ENCODE measurements at places on chromosomes 16 and 17. TPM values are rescaled to one million over a fixed set of nuclear protein-coding genes. Genes with fewer than 3 reads are reported as not detected.
A peak's percentile ranks its signal among the peaks of the same experiment; 100 is the strongest.

GRCh38 chr16:11264155-11264832 is 4.8 kb downstream of the TNP2 start:
- ATAC-seq, result no peak

- no peak for ATAC-seq
Measured at GRCh38 chr17:40311575-40311974, 2.6 kb downstream of the RARA start.

DNA sequence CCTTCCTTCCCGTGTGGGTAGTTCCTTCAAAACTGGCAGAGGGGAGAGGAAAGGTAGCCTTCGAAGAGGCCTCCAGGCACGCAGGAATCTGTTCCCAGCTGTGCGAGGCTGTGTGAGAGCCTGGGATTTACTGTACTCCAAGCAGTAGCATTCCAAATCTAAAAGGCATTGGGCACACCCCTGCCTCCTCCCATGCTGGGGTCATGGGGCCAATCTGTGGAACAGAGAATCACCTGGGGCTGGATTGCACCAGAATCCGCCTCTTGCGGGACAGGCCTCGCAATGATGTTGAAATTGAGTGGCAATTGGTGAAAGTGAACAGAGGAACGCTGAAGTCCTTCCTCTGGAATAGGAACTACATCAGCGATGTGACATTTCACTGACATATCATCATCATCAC is 72.5 kb upstream of the IRX3 start:
- no peak for ATAC-seq

GRCh38 chr17:8151641-8152111 is 528 bp downstream of the PER1 start:
- peak; percentile 8 for ATAC-seq

GRCh38 chr16:35414139-35414538 is 1954.7 kb downstream of the TP53TG3F start:
- ATAC-seq, result no peak

DNA sequence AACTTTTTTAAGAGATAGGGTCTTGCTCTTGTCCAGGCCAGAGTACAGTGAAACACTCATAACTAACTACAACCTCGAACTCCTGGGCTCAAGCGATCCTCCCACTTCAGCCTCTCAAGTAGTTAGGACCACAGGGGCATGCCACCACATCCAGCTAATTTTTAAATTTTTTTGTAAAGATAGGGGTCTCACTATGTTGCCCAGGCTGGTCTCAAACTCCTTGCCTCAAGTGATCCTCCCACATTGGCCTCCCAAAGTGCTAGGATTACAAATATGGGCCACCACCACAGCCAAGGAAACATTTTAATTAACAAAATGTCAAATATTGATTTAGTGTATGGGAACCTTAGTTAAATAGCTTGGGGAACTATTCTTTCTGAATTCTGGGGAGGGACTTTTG is 2.8 kb upstream of the DYNC1LI2 start:
- no peak for ATAC-seq

- no peak for ATAC-seq
Measured at GRCh38 chr17:50256826-50257618, 17.2 kb upstream of the TMEM92 start.

GRCh38 chr16:89378947-89379771 is 111.2 kb downstream of the ANKRD11 start:
- peak; percentile 67 for ATAC-seq

GRCh38 chr16:7315813-7316212 is 16.8 kb upstream of the RBFOX1 start:
- no peak for ATAC-seq

GRCh38 chr17:15271741-15272140 is 6.6 kb upstream of the PMP22 start:
- peak; percentile 21 for ATAC-seq

- ATAC-seq, result no peak
Measured at GRCh38 chr17:46273541-46274236, 21.2 kb upstream of the LRRC37A start.

DNA sequence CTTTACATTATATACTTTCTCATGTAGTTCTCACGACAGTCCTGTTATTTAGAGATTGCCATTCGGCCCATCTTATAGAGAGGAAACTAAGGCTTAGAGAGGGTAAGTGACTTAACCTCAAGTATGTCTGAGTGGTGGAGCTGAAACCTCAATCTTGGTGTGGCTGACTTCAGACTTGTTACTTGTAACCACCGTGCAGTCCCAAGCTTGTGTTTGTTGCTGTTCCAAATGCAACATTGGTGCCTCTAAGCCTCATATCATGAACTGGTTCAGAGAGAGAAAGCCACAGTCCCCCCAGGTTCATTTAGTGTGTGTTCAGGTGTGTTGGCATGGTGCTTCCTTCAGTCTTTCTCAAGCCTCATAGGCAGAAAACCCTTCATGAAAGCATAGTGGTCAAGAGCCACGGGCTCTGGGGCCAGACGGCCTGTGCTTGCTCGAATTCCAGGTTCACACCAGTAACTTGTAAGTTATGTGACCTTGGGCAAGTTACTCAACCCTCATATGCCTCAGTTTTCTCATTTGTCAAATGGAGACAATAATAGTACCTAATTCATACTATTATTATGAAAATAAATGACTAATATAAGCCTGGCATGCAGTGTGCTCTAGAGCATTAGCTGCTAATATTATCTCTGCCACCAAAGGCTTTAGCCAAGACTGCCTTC is 39.9 kb downstream of the CDH1 start:
- no peak for ATAC-seq

GRCh38 chr17:80833952-80834892 is 157.4 kb upstream of the CHMP6 start:
- ATAC-seq, result peak; percentile 21

DNA sequence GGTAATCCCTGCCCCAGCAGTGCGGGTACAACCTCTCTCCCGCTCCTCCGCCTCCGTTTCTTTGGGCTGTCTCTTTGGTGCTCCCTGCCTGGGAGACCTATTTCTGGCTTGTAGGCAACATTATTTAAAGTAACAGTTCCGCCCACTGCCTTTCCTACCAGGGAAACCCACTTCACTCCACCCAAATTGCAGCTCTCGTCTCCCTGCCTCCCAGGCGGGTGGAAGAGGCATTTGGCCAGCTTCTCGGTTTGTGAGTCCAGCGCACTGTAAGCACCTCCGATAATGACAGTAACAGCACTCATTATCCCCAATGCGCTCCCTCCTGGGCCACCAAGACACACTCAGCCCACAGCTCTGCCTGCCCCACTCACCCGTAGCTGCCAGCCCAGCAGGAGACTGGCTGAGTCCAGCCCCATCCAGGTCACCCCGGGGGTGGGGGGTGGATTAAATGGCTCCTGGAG is 165.1 kb upstream of the CDC42EP4 start:
- no peak for ATAC-seq

DNA sequence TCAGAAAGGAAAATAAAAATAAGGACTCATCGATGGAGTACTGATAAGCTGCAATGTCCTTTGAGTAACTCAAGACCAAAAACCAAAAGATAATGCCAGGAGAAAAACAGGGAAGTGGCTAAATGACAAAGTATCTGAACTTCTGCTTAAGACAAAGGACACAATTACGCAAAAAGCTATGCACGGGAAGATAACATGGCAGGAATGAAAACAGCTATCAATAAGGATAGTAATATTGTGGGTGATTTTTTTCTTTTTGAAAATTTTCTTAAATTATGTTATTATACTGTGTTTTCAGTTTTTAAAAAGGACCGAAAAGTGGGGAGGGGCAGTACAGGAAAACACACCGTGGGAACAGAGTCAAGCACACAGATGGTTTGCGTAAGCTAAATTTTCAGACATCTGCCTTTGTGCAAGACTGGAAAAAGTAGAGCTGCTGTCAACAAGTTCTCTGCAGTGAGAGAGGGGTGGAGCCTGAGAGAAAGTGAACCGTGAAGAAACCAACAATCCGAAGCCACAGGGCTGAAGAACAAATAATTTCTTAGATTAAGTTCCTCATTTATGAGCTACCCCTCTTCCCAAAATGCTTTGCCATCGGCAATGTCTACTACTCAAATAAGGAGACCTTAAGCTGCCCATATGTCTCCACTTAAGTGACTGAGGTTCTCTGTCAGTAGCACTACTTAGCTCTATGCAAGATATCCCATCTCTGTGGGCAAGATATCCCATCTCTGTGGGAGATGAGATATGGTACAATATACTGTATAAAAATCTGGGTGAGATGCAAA is 99.9 kb upstream of the CORO6 start:
- ATAC-seq, result peak; percentile 90

- ATAC-seq, result no peak
Measured at GRCh38 chr16:9072806-9073341, 18.6 kb upstream of the HAPSTR1 start.

DNA sequence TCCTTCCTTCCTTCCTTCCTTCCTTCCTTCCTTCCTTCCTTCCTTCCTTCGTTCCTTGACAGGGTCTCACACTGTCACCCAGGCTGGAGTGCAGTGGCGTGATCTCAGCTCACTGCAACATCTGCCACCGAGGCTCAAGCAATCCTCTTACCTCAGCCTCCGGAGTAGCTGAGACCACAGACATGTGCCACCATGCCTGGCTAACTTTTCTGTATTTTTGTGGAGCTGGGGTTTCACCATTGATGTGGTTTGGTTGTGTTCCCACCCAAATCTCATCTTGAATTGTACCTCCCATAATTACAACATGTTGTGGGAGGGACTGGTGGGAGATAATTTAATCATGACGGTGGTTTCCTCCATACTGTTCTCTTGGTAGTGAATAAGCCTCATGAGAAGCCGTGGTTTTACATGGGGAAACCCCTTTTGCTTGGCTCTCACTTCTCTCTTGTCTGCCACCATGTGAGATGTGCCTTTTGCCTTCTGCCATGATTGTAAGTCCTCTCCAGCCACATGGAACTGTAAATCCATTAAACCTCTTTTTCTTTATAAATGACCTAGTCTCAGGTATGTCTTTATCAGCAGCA is 90.3 kb upstream of the MPHOSPH6 start:
- ATAC-seq, result no peak

Gene C16orf86
- total RNA-seq, result 12.9 TPM

Gene GPS1
- 82.5 TPM for total RNA-seq

Gene CARD14
- total RNA-seq, result not detected

Gene MPP2
- 6.3 TPM for total RNA-seq

Gene SLC6A2
- total RNA-seq, result 0.16 TPM

Gene GP1BA
- total RNA-seq, result not detected

Gene ESRP2
- 0.13 TPM for total RNA-seq

Gene MYADML2
- not detected for total RNA-seq
